ENCODE measurements at places on chromosomes 7 and 10.

- no peaks in the 10 kb centered on the region for H3K27me3 ChIP-seq
- no peaks in the 10 kb centered on the region for H3K36me3 ChIP-seq
- peaks cover 4% of the 10 kb centered on the region for H3K4me1 ChIP-seq
- DNase-seq: no peak
Observed at GRCh38 chr10:686155-686931, 3.1 kb downstream of the DIP2C start.

- H3K4me1 ChIP-seq: no peaks in the 10 kb centered on the region
- no peaks in the 10 kb centered on the region for H3K36me3 ChIP-seq
- DNase-seq: no peak
- no peak overlapping the region for H3K4me3 ChIP-seq
- no peak overlapping the region for H3K27ac ChIP-seq
- H3K27me3 ChIP-seq: no peaks in the 10 kb centered on the region
Observed at GRCh38 chr7:101468546-101469275, 106.0 kb downstream of the COL26A1 start.

- H3K4me1 ChIP-seq: no peaks in the 10 kb centered on the region
- no peak for DNase-seq
- no peak overlapping the region for H3K4me3 ChIP-seq
- no peaks in the 10 kb centered on the region for H3K36me3 ChIP-seq
- no peak overlapping the region for H3K27ac ChIP-seq
- no peaks in the 10 kb centered on the region for H3K27me3 ChIP-seq
Observed at GRCh38 chr7:80175744-80176143, 41.1 kb downstream of the GNAI1 start.

DNA sequence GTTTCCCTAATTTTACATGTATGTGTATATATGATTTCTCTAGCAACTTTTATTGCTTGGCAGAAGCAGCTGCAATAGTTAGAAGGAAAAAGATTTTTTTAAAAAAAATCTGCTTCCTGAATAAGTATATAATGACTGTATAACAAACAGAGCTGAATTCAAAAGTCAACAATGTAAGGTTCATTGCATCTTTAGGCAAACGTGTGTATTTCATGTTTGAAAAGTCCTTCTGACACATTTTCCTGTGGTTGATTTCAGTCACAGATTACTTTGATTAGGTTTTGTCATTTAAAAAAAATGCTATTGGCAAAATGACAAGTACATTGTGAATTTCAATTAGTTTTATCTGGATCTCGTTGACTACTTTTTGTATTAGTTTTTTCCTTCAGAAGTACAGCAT lies 231.0 kb downstream of the CSTF2T start:
- H3K27ac ChIP-seq: no peak overlapping the region
- H3K4me1 ChIP-seq: no peaks in the 10 kb centered on the region
- no peaks in the 10 kb centered on the region for H3K27me3 ChIP-seq
- no peaks in the 10 kb centered on the region for H3K36me3 ChIP-seq
- no peak for DNase-seq
